ENCODE measurements at places on chromosomes 2 and 18.

DNA sequence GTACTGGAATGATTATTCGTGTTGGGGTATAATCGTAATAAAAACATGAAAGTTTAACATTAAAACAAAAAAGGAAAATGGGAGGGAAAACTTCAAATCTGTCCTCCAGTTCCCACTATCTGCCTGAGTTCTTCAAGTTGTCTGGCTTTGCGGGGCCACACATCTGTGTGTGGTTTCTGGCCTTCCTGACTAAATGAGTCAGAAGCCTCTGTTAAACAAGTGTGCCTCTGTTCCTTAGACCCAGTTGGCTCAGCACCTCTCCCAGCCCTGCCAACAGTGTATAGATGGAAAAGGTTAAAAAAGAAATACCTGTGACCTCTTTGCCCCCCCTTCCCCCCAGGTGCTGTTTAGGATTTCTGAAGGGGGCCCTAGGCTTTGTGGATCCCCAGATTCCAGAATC, 30.2 kb downstream of the XDH start:
- no peak for DNase-seq

DNA sequence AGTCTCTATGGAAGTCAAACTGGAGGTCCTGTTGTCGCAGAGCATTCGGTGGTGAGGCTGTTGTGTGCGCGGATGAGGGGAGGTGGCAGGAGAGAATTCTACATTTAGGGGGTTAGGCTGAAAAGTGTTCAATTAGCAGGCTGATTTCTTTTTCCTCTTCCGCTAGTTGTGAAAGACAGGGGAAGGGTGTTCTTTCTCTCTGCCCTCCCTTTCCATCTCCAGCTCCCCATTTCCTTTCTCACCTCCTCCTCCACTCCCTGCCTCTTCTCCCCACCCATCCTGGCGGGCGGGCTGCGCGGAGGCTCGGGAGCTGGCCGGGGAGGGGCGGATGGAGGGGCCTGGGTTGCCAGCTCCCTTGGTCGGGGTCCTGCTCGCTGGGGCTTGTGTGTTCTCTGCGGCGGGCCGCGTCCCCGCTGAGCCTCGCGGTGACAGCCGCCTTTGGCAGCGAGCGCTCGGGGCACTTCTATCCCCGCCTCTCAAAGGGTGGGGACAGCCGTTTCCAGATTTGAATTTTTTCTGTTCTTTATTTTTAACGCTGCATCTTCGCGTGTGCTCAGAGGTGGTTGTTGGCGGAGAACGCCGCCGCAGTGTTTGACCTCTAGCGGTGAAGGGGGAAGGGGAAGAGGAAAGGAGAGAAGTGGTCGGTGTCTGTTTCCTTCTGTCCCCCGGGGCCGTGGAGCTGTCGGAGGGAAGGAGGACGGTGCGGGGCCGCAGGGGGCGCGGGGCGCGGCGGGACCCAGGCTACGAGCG, 3.6 kb downstream of the SOX11 start:
- DNase-seq, result no peak

DNA sequence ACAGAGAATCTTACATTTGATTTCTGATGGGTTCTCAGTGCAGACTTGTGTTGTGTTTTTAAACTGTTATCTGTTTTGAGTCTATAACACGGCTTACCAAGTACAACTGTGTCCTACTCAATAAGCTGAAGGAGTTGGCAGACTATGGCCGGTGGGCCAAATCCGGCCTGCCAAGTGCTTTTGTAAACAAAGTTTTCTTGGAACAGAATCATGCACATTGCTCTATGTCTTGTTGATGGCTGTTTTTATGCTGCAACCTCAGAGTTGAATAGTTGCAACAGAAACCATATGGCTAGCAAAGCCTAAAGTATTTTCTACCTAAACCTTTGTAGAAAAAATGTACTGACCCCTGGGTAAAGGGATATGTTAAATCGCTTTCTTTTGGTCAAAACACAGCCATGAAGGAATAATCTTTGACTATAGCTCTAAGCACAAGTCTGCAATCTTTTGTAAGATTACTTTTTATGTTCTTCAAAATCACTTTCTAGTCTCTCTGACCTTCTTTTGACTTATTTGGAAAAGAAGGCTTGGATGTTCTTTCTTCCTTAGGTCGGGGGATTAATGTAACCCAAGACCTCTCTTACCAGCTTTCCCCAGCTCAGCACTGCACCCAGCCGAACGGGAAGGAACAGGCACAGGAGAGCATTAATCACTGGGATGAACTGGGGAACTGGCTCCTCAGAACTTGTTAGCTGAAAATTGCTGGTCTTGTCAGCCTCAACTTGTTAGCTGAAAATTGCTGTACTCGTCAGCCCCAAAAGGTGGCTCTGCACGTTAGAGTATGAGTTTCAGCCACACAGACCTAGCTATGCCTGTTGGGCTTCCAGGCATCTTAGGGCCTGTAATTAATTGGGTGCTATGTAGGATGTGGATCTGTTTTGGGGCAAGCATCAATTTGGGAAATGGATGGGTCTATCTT, 75.4 kb downstream of the CD8B2 start:
- peak; percentile 41 for DNase-seq

GRCh38 chr2:103743195-103743594, 981.4 kb downstream of the TMEM182 start:
- DNase-seq, result no peak

DNA sequence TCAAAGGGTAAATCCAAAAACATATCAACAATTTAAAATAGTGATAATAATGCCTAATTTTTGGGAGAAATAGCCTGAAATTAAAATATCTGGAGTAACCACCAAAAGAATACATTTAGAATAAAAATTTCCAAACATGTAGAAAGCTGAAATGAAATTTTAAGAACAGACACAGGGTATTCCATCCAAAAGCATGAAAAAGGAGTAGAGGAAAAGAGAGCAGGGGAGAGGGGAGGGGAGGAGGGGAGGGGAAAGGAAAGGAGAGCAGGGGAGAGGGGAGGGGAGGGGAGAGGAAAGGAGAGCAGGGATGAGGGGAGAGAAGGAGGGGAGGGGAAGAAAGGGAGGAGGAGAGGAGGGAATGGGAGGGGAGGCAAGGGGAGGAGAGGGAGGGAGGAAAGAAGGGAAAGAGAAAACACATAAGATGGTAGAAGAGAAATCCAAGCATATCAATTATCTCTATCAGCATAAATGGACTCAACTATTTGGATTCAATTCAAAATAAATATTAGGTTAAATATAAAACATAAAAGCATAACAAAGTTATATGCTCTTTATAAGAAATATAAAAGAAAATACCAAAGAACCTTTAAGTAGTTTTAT, 141.1 kb downstream of the ZNF385B start:
- no peak for DNase-seq

- no peak for DNase-seq
Measured at GRCh38 chr2:173008786-173009185, 66.9 kb upstream of the MAP3K20 start.

GRCh38 chr2:109209941-109210340, 80.9 kb downstream of the SH3RF3 start:
- no peak for DNase-seq

GRCh38 chr2:120508567-120509041, 162.7 kb downstream of the INHBB start:
- no peak for DNase-seq

DNA sequence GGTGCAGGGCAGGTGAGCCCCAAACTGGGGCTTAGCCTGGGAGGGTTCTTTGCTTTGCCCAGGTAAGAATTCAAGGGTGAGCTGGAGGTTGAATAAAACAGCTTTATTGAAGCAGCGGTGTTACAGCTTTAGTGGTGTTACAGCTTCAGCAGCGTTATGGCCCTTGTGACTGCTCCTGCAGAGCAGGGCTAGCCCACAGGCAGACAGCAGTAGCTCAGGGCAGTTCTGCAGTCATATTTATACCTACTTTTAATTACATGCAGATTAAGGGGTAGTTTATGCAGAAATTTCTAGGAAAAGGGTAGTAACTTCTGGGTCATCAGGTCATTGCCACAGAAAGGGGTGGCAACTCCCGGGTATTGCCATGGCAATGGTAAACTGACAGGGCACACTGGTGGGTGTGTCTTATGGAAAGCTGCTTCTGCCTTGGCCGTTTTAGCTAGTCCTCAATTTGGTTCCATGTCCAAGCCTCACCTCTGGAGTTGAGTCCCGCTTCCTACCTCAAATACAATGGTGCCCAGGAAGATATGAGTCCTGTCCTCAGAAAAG, 78.2 kb downstream of the THNSL2 start:
- DNase-seq, result peak; percentile 72

GRCh38 chr2:148201075-148202004, 180.4 kb downstream of the MBD5 start:
- DNase-seq, result no peak

DNA sequence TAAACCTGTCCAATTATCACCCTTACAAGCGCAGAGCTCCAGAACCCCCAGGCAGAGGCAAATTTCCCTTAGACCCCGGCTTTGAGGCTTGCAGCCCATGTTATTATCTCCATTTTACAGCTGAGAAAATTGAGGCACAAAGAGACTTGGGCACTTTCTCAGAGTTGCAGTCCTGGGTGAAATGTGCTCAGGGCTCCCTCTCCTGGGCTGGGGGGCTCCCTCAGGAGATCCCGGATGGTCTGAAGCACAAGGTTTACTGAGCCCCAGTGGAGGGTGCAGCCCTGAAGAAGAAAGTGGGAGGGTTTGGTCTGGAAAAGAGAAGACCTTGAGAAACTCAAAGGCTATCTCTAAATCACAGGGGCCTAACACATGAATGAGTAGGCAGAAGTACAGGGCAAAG, 156.6 kb downstream of the CYRIA start:
- no peak for DNase-seq

DNA sequence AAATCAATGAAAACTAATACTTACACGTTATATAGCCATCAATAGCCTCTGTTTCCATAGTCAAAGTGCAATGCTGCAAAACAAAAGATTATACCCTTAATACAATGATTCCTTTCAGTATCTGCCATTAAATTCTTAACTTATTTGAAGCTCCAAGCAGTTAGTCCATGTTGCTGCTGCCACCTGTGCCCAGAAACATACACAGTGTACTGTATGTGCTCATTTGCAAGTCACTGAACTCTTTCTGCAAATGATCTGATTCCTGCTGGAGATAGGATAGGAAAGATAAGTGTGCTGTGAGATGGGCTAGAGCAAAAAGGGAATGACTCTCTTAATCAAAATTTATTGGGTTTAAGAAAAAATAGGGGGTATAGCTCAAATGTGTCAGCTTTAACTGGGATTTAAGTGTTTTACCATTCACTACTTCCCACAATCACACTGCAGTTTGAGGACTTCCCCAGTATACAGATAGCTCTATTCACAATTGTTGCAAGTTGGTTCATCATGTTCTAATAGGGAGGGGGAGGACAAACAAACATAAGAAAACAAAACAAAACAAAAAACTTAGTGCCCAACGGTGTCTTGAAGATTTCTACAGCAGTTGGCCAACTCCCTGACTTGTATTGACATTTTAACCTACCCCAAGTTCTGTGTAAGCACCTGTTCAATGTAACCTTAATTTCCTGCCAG, 2.7 kb downstream of the IKZF2 start:
- DNase-seq, result no peak

GRCh38 chr18:31658670-31659575, 25.5 kb downstream of the B4GALT6 start:
- peak; percentile 65 for DNase-seq

DNA sequence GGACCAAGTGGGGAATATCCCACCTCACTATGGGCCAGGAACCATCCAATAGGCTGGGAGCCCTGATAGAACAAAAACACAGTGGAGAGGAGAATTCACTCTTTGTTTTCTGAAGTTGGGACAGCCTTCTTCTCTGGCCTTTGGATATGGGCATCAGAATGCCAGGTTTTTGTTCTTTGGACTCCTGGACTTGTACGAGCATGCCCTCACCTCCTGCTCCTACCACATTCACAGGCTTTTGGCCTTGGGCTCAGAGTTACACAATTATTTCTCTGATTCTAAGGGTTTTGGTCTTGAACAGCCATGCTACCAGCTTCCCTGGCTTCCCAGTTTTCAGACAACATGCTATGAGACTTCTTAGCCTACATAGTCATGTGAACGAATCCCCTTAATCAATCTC, 732.9 kb upstream of the VRK2 start:
- DNase-seq, result no peak

DNA sequence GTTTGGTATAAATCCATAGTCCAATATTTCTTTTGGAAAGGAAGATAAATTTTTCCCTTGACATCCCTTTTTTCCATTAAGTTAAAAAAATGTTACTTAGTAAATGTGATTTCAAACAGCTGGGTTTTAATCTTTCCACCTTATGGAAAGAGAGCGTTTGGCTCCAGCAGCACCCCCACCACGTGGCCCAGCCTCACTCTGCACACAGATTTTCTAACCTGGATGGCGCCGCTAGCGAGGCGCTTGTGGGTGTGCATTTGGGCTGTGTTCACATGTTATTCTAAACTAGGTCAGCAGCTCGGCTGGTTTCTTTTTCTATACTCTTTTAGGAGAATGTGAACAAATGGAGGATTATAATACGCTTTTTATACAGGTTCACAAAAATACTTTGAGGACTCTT, 218.0 kb downstream of the LDLRAD4 start:
- DNase-seq, result no peak

GRCh38 chr2:187499941-187500532, 52.0 kb upstream of the CALCRL start:
- peak; percentile 80 for DNase-seq

DNA sequence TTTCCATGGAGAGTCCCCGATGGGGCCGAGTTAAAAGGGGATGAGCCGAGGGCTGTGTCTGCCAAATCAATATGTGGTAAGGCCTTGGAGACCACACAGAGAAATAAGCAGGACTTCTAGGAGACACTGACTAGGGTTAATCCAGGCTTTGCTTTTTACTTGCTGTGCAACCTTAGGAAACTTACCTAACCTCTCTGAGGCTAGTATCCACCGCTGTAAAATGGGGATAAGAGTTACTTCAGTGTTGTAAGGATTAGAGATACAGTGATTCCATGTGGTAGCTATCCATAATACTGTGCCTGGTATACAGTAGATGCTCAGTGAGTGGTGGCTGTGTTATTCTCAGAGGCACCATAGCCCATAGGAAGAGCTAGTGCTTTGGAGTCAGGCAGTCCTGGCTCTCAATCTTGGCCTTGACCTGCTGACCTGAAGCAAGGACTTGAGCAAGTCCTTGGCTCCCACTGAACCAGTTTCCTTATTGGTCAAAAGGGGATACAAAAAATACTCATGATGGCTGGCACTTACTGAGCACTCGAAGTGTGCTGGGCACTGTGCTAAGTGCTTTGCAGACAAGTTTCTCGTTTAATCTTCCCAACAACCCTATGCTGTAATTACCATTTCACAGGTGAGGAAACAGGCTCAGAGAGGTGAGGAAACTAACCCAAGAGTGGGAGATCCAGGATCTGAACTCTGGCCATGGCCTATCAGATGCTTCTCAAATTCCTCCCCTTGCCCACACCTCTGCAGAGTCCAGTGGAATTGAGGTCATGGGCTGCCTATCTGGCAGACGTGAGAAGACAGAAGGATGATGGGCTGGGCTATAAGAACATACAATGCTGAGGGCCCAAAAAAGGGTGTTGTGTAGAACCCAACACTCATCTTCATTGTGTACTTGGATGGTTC, 12.0 kb upstream of the DES start:
- DNase-seq, result no peak

DNA sequence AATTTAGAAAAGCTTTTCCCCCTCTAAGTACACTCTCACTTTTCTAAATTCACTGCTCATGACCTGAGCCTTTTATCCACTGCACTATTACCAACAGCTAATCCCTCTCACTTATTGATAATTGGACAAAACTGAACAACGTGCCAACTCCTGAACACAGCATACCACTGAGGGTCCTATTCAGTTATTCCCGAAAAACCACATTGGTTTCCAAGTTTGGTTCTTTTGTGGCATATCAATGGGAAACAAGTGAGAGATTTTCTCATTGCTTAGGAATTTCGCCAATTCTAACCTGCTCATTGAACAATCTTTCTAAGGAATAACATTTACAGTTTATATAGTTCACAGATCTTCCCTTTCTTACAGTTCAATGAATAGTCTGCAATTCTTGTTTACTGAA, 977.4 kb downstream of the TMEM182 start:
- no peak for DNase-seq

GRCh38 chr2:88813612-88814011, 122.1 kb downstream of the RPIA start:
- no peak for DNase-seq

Data from inflammatory macrophage treated with lipopolysaccharide for 1 hour (primary cell).